ENCODE measurements at places on chromosomes 6 and 20.

GRCh38 chr6:32845384-32845884 lies 1.6 kb upstream of the PSMB8 start:
- no peak for DNase-seq

DNA sequence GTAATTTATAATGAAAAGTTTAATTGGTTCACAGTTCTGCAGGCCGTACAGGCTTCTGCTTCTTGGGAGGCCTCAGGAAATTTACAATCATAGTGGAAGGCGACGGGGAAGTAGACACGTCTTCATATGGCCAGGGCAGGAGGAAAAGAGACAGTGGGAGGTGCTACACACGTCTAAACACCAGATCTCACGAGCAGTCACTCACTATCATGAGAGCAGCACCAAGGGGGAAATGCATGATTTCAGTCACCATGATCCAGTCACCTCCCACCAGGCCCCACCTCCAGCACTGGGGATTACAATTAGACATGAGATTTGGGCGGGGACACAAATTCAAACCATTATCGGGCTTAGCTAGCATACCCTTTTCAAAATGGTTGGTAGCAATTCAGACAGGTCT lies 41.2 kb downstream of the EIF2S2 start:
- DNase-seq, result no peak

DNA sequence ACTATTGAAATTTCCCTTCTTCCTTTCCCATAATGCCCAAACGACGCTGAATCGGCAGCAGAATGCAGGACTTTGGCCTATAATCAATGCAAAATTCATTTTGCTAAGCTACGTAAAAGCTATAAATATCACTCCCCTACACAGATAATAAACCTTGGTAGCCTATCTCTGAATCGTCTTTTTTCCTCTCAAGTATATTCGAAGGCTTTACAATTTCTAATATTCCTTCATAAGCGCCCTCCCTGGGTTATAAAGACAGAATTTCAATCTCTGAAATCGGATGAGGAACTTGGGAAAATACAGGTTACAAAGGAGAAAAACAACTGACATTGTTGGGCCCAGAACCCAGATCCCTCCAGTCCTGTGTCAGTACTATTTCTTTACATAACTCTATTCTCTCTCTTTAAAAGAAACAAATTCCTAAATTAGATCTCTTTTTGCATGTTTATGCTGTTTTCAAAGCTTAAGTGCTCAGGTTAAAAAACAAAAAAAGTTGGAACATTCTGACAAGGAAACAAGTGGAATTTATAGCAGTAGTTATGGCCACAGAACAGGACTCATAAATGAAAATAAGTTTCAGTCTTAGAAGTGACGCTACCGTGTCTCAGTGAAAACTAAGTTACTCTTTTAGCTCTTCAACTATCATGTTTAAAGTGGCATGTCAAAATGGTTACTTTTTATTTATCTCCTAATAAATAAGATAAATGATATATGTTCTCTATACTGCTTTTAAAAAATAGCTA lies 84.5 kb downstream of the SESN1 start:
- no peak for DNase-seq

GRCh38 chr6:165571068-165571682 lies 91.9 kb downstream of the PDE10A start:
- no peak for DNase-seq

DNA sequence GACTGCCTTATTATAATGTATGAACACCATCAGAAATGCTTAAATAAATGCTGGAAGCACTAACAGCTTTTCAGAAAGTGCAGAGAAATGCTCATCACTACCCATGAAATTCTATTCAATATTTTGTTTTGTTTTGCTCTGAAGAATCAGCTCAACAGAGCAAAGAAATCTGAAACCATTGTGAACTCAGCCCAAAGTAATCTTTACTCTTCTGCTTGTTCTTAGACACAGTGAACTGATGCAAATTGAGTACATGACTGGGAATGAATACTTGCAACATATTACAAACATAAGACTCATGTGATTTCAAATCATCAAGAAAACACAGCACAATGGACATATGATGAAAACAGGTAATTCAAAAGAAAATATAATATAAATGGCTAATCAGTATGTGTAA lies 404.6 kb upstream of the OPRM1 start:
- DNase-seq, result no peak

DNA sequence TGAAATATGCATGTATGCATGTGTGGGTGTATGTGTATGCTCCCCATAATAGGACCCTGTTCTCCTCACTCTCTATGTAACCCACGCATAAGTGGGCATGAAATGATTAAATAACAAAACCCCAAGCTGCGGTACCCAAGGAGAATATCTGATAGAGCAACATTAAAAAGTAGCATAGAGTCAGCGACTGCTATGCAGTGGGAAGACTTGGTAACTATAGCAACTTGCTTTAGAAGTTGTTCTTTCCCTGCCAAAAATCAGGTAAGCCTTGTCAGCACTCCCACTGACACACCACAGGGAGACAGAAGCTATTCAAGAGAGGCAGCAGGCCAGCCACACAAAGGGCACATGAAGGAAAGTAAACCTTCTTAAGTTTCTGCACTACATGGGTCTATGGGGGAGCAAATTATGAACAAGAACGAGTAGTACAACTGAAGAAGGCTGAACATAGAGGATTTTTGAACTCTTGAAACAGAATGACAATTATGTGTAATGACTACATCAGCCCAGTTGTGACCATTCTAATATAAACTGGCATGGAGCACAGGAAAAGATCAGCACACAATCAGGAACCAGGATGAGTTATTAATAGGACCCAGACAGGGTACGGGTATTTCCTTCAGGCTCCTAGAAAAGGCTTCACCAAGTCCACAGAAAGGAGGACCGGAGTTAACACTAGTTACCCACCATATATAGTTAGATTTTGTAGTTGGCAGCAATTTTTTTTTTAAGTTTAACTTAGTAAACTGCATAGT lies 89.9 kb downstream of the GPR6 start:
- DNase-seq, result no peak

DNA sequence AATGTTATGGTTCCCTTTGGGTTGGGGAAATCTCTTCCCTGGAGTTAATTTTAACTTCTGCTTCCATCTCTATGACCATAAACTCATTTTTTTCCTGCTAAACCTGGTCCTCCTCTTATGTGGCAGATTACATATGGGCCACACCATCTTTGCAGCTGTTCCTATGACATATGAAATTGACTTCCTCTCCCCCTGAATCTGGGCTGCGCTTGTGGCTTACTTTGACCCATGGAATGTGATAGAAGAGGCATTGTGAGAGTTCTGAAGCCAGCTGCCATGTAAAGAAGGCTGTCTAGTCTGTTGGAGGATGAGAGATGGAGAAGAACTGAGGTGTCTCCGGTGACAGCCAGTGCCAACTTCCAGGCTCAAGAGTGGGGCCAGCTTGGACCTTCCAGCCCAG lies 100.1 kb downstream of the CDC5L start:
- no peak for DNase-seq

DNA sequence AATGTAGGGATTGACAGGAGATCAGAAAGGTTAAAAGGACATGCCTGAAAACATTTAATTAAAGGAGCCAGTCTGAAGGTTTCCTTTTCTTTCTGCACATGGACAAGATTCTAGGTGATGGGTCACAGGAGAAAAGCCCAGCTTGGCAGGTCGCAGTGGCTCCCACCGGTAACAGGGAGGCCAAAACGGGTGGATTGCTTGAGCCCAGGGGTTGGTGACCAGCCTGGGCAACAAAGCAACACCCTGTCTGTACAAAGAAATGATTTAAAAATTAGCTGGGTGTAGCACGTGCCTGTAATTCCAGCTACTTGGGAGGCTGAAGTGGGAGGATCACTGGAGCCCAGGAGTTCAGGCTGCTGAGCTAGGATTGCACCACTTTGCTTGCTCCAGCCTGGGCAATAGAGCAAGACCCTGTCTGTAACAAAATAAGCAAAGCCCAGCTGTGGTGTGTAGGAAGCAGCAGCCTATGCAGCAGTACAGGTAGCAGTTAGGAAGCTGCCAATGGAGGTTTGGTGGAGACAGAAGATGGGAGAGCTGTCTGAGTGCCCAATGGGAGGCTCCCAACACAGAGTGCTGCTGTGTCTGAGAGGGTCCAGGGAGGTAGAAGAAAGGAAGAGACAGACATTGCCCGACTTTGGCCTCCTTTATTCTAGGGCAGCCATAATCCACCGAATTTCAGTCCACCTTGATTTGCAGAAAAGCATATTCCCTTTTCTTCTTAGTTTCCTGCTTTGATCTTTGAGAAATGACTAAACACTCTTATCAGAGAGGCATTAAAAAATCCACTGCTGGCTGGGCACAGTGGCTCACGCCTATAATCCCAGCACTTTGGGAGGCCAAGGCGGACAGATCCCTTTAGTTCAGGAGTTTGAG lies 7.1 kb upstream of the AP5S1 start:
- DNase-seq, result no peak

DNA sequence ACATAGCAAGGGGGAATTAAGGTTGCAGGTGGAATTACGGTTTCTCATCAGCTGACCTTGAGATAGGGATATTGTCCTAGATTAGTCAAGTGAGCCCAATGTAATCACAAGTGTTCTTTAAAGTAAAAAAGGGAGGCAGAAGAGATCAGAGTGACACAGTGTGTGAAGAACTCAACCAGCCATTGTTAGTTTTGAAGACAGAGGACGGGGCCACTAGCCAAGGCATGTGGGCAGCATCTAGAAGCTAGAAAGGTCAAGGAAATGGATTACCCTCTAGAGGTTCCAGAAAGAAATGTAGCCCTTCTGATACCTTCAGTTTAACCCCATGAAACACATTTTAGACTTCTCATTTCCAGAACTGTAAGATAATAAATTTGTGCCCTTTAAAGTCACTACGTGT lies 18.5 kb upstream of the TSPYL1 start:
- no peak for DNase-seq

DNA sequence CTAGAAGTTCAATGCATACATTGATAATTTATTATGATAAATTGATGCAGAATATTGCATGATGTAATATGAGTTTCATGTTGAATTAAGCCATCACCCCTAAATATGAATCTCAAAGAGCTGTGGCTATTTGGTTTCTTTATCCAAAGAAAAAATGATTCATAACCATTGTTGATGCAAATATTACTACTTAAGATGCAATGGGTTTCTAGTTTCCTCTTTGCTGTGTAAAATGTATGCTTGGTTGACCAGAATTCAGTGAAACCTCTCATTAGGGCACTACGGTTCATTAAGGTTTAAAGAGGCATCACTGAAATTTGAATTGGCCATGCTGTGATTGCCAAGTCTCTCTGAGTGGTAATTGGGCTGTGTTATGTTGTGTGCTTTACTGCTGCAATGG lies 492.5 kb upstream of the FLRT3 start:
- no peak for DNase-seq

DNA sequence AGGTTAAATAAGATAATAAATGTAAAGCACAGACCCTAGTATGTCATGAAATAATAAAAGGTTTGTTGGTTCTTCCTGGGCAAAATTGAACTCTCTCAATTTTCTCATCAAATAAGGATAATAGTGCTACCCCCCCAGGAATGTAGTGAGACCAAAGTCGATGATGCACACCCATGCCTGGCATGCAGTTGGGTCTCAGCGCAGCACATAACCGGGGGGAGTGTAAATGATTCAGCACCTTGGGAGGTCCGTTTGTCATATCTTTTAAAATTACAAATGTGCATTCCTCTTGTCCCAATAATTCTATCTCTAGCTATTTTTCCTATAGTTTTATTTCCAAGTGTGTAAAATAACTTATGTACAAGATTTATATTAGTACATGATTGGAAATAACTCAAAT lies 31.3 kb upstream of the CCDC167 start:
- no peak for DNase-seq

DNA sequence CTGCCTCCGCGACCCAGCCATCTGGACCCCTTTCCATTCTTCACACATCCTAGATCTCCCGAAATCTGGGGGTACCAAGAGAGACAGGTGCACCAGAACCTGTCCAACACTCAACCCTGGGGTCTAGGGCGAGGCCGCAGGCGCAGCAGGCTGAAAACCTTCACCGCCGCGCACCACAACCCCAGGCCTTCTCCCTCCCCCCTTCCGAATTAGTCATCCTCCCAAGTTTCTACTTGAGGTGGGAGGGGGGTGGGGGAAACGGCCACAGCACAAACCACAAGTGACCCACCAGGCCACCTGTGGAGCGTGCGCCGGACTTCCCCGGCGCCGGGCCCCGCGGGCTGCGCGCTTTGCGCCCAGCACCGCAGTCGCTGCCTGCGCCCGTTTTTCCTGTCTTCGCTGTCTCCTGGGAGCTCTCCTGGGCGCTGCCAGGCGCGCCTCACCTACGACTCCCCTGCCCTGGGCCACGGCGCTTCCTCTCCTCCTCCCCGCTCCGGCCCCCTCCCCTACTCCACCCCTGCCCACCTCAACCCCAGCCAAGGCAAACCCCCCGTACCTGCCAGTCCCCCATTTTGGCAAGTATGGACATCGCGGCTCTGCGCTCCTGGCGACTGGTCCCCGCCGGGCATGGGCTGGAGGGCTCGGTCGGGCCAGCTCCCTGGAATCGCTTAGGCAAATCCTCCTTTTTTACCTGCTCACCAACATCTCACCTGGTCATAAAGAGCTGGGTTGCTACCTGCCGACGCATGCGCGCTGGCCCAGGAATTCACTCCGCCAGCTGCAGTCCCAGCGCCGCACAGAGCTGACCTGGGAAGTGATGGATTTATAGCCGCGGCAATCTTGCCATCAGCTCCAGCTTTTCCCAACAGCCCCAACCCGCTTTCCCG lies 4.2 kb upstream of the TFAP2A start:
- no peak for DNase-seq

DNA sequence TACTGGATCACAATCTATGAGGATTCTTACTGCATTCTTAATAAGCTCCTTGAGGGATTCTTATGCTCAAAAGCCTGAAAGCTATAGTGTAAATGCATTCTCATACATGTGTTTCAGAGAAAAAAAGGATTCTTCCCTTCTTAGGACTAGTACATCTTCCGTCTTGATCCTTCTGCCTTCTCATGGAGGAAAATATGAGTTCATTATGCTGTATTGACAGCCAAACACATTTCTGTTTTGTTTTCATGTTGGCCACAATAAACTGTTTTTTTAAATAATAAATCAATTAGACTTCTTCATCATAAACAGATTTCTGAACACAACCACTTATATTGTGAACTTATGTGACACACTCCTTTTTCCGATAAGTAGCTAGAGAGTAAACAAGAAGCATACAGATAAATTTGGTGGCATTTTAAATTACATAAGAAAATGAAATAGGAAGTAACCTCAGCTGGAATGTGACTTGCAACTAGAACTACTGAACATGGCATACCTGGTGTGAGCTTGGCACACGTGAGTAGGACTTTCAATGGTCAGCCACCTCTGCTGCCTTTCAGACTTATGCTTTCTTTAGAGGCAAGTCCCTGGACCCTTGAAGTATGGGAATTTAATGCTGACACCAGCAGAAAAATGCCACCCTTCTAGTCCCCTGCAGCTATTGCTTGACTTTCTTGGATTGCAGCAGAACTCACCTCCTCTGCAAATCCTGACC lies 350.4 kb downstream of the BCKDHB start:
- no peak for DNase-seq

GRCh38 chr20:58986968-58987517 lies 6.0 kb downstream of the NELFCD start:
- no peak for DNase-seq

DNA sequence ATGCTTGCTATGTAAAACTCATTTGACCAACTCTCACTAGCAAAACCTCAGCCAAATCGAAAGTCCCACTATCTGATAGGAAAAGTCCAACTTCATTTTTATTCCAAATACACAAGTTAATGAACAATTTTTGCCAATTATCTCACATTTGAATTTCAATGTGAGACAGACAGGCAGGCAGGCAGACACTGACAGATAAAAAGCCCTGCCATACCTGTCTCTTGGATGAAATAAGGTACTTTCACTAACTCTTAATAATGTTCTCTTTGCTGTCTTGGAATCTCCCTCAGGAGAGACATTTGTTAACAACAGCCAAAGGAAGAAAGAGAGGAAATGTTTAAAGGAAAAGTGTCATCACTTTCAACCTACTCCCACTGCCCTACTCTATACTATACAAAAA lies 82.0 kb downstream of the RNGTT start:
- no peak for DNase-seq

All from right cardiac atrium (tissue), 5 donors.